ENCODE measurements at places on chromosomes 1 and 21. TPM values are rescaled to one million over a fixed set of nuclear protein-coding genes. Genes with fewer than 3 reads are reported as not detected.

DNA sequence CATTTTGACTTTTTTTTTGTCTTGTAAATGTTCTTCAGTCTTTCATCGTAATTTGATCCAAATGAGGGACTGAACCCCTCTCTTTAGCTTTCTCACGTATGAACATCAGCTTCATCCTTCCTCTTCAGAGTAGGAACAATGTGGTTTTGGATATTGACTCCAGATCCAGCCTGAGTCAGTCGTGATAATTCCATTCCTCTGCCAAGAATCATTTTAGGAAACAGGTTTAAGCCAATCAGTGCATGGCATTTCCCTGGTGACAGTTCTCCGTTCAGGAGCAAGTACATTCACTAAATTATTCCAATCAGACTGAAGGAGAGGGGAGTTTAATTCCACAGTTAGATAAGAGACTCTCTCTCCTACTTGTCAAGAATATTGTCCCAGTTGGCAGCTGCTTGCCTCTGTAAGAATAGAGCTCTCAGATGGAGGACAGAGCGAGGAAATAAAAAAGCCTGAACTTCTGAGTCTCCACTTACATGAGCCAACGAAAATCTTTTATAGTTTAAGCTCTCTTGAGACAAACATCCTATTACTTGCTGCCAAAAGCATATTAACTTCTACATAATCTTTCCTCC, 18.6 kb downstream of the RHOU start:
- no peak for DNase-seq

NLRP3 gene
- under 0.01 TPM for total RNA-seq

S100A16 gene
- 886 TPM for total RNA-seq

CLCA4 gene
- 45.8 TPM for total RNA-seq

PLA2G2D gene
- total RNA-seq, result not detected

All from bronchial epithelial cell (primary cell).